Stimulated activated CD8-positive, alpha-beta memory T cell treated with anti-CD3 and anti-CD28 coated beads, Interleukin-7, amount 100 ng/mL, for 1 hour (primary cell): ENCODE measurements at places on chromosomes 12 and 14.

DNA sequence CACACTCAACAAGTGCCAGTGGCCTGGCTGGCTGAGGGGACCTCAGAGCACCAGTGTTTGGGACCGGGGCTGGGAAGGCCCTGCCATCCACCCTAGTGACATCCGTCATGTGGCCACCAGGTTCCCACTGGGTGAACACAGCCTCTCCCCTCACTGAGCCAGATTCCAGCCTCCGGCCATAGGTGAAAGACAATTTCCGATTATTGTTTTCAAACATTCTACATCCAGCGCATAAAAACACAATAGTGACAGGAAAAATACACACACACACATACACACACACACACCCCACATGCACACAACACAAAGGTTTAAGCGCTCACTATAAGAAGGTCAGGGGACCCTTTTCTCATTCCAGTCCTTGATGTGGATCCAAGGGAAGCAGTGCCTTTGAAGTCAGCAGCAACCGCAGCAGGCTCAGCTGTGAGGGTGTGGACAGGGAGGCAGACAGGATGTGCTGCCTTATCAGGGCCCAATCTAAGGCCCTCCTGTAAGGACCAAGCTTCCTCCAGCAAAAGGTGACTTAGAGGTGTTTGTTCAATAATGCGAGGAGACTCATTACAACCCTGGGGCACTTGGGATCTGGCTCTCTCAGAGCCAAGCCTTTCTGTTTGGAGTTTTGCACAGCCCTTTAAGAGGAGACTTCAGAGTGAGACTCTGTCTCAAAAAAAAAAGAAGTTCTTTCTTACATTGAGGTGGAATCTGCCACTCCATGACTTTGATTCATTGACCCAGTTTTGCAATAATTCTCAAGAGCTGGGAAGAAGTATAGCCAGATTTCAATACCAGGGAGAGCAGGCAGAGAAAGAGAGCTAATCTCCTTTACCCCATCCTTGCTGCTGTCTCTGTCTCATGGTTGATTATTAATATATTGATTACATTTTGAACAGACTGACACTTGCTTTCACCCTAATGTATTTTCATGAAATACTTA is 227.8 kb downstream of the ZFP36L1 start:
- DNase-seq: no peak

DNA sequence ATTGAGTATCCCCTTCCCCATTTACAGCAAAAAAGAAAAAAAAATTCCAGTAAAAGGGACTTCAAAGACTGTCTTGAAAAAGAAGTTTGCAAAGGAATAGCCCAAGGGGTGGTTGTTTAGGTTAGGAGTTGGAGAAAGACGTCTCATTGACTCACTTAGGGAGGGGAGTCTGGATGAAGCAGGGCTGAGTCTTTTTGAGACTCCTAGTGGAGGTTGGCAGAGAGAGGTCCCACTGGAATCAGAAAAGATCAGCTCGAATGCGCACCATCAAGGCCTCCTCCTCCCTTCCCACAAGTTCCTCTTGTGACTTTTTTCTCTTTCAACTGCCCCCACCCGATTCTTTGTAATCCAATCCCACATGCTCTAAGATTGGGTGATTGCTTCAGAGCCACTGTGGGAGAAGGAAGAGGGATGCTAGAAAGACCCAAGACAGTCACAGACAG is 1.9 kb downstream of the ARHGEF40 start:
- no peak for DNase-seq

- DNase-seq: no peak
Observed at GRCh38 chr12:121089813-121090430, 42.8 kb upstream of the P2RX7 start.

- DNase-seq: no peak
Observed at GRCh38 chr12:14962797-14963196, 1.4 kb upstream of the ARHGDIB start.

DNA sequence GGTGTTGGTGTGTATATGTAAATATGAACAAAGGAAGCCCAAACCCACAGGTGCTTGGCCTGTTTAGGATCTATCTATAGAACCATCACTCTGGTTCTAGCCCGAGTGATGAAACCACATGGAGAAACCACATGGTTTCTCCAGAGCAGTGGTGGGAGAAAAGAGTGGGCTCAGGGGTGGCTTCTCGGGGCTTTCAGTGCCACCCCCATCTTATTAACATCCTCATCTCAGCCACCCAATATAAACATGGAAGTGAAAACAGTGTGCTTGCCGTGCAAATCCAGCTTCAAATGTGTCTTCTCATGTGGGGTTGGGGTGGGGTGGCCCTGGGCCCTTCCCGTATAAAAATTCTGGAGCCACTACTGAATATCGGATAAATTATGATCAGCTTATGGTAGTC is 109.0 kb downstream of the STAB2 start:
- DNase-seq: no peak

DNA sequence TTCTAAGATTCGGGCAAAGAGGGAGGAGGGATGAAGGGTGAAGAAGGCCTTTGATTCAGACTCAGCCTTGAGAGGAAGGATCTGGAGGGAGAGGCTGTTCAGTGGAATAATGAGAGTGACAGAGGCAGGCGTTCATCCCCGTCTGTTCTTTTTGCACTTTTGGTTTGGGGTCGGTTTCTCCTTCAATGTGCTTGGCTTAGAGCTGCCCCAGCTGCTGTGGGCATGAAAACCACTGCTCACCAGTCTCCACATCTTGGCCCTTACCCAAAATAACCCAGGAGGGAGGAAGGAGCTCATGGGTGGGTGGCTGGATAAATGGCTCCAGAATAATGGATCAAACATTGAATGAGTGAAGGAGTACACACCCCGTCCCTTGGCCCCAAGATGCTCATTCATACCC is 261.7 kb upstream of the FKBP4 start:
- DNase-seq: no peak

GRCh38 chr14:32319368-32320049 is 9.6 kb upstream of the AKAP6 start:
- DNase-seq: no peak

DNA sequence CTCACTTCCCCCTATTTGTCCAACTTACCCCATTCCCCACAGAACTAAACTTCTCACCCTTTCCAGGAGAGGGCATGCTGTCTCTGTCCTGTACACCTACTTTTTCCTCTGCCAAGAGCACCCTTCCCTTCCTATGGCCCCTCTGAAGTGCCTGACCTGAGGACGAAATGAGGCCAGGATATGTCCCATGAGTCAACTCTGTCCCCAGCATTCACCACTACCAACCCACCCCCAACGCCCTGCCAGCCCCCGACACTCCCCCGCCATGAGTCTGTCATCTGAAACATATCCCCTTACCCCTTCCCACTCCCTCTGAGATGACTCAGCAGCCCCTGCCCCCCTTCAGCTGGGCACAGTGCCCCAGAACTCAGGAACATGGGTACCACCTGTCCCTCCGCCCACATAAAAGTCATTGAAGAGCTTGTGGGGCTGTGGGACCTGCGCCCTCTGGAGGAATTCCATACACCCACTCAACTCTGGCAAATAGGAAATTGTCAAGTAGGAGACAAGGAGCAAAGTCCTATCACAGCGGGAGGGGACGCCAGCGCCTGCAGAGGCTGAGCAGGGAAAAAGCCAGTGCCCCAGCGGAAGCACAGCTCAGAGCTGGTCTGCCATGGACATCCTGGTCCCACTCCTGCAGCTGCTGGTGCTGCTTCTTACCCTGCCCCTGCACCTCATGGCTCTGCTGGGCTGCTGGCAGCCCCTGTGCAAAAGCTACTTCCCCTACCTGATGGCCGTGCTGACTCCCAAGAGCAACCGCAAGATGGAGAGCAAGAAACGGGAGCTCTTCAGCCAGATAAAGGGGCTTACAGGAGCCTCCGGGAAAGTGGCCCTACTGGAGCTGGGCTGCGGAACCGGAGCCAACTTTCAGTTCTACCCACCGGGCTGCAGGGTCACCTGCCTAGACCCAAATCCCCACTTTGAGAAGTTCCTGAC is 26.3 kb downstream of the ITGA7 start:
- no peak for DNase-seq

GRCh38 chr12:104578453-104578852 is 121.7 kb downstream of the CHST11 start:
- no peak for DNase-seq

GRCh38 chr12:17381211-17381610 is 708.8 kb downstream of the RERGL start:
- no peak for DNase-seq

DNA sequence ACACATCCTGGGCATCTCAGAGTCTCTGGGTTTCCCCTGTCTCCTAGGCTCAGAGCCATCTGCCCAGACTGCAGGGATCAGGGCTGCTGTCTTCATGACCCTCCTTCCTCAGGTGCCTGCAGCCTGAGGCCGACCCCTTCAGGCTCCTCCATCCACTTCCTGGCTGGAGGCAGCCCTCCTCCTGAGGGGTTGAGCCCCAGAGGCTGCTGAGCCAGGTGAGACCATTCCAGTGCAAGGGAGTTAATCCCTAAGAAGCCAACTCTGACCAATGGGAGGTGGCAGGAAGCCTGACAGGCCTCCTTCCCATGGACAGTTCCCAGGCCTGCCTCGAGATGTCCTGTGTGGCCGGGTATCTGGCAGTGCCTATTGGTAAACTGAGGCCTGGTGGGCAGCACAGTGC is 8.4 kb upstream of the PPP4R4 start:
- no peak for DNase-seq

- DNase-seq: no peak
Observed at GRCh38 chr14:81192594-81192993, 28.2 kb downstream of the GTF2A1 start.

GRCh38 chr12:71158361-71158882 is 623 bp upstream of the TSPAN8 start:
- no peak for DNase-seq

- DNase-seq: no peak
Observed at GRCh38 chr14:80223696-80224465, 12.6 kb upstream of the DIO2 start.

GRCh38 chr14:104600141-104600643 is 4.4 kb downstream of the TMEM179 start:
- no peak for DNase-seq

DNA sequence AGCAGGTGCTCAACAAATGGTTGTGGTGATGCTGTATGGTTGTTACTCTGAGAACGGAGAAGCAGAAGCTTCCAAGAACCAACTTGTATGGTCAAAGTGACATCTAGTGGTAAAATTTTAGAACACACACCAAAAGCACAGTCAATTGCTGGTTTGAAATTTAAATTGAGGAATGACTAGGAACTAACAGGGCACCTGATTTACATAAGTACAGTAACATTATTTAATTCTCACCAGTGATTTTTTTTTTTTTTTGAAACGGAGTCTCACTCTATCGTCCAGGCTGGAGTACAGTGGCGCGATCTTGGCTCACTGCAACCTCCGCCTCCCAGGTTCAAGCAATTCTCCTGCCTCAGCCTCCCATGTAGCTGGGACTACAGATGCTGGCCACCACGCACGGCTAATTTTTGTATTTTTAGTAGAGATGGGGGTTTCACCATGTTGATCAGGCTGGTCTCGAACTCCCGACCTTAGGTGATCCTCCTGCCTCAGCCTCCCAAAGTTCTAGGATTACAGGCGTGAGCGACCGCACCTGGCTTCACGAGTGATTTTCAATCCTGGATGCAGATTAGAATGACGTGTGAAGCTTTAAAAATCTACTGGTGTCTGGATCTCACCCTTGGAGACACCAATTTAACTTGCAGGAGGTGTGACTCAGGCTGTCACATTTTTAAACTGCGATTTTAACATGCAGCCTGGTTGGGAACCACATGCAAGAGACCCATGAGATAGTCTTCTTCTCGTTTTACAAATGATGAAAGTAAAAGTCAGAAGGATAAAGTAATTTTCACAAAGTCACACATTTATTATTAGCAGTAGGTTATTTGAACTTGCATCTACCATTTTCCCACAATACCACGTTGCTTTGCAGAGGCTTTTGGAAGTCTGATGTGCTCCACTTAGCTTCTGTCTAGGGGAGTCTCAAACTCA is 14.1 kb upstream of the NUMB start:
- no peak for DNase-seq
